ENCODE measurements at places on chromosomes 11 and 22.

GRCh38 chr11:75066061-75066460 lies 30.6 kb downstream of the OR2AT4 start:
- DNase-seq: no peak

- no peak for DNase-seq
These were observed 286.4 kb downstream of the CADM1 start for GRCh38 chr11:115217726-115218311.

DNA sequence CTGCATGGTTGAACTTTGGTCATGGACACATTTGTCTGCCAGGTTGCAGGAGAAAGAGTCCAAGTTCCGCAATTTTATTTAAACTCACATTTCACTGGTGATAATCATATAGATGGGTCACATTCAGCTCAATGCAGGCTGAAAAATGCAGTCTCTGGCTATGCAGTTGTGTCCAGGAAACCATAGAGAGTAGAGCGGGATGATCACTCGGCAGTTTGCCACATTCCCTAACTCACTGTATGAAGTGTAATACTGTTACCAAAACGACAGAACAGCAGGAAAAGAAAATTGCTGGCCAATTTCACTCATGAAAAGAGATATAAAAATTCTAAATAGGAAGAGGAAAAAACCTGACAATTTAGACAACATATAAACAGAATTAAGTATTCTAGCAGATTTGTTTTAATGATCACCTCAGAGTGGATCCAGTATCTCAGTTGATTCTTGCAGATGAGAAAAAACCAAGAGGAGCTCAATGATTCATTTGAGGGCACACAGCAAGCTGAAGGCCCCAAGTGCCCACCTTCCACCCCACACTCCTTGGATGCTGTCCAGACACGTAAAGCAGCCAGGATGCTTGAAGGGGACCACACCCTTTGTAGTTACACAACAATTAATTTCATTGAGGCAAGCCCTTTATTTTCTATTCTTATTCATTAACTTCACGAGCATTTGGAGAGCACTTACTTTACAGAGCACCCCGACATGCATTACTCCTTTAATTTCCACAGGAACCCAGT lies 422.3 kb downstream of the SOX6 start:
- no peak for DNase-seq

DNA sequence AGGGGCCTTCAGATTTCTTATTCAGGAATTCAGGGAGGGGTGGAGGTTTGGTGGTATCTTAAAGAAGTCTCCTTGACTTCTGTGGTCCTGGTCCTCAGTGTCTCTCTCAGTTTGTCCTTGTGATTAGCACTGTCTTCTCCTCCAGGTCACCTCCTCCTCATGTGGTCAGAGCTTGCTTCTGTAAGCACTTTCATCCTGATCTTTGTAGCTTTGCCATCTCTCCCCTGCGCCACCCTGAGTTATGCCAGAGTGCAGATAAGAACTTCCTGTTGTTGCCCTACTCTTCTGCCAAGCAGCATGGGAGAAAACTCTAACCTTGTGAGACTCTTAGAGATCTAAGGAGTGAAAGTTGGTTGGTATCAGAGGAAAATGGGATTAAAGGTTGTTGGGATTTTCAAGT lies 30.9 kb downstream of the MICAL2 start:
- no peak for DNase-seq

DNA sequence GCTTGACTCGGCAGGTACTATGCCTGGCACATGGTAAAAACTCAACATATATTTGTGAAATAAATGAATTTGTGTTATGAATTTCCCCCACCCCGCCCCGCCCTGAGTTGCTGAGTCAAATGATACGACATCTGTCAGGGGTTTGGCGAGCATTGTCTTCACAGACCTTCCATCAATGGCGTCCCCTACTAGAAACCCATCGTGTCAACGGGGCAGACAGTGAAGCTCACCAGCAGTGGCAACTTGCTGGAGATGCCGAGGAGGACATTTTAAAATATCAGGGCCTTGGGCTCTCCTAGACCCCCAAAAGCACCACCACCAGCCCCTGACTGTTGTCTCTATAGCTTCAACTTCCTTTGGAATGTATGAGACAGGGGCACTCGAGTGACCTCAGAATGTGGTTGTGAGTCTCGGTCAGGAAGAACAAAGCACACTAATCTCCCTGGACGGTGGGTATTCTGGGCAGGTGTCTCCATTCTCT lies 761 bp upstream of the NXF1 start:
- DNase-seq: no peak

DNA sequence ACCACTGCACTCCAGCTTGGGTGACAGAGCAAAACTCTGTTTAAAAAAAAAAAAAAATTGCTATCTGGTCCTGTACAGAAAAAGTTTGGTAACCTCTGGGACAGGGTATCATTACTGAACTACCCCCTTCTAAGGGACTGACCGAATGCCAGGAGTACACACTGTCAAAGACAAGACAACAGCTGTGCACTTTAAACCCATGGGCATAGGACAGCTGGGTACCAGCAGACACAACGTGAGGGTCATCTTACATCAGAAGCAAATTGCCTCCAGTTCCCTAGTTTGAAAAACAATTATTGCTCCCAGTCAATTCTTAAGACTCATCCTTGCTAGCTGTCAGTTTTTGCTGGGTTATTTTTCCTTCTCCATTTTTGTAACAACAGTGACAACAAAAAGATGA lies 17.8 kb downstream of the CD59 start:
- no peak for DNase-seq

DNA sequence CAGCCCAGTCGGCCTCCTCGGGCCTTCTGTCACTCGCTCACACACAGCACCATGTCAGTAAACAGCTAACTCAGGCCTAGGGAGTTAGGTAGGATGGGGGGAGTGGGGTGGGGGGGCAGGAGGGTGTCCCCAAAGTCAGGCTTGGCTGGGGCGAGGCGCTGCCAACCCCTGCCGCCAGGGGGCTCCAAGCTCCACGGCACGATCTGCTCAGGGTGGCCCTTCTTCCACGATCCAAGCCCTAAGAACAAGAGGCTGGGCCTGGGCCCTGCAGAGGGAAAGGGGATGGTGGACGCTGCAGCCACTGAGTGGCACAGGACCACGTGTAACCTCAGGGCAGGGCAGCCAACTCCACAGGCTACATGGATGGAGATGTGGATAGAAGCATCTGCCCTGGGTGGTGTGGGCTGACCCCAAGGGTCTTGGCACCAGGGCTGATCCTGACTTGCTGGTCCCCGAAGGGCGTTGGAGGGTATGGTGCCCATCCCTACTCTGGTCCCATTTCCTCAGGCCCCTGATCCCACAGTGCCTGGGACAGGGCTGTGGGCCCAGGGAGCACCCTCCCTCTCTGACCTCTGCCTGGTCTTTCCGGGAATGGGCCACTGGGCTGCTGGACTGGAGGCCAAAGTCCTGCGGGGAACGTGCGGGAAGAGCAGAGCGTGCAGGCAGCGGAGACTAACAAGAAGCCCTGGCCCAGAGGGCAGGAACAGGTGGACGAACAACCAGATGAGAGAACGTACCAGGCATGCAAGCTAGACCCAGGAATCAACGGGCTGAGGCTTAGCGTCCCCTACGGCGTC lies 29.1 kb upstream of the TXNRD2 start:
- DNase-seq: peak; percentile 72

DNA sequence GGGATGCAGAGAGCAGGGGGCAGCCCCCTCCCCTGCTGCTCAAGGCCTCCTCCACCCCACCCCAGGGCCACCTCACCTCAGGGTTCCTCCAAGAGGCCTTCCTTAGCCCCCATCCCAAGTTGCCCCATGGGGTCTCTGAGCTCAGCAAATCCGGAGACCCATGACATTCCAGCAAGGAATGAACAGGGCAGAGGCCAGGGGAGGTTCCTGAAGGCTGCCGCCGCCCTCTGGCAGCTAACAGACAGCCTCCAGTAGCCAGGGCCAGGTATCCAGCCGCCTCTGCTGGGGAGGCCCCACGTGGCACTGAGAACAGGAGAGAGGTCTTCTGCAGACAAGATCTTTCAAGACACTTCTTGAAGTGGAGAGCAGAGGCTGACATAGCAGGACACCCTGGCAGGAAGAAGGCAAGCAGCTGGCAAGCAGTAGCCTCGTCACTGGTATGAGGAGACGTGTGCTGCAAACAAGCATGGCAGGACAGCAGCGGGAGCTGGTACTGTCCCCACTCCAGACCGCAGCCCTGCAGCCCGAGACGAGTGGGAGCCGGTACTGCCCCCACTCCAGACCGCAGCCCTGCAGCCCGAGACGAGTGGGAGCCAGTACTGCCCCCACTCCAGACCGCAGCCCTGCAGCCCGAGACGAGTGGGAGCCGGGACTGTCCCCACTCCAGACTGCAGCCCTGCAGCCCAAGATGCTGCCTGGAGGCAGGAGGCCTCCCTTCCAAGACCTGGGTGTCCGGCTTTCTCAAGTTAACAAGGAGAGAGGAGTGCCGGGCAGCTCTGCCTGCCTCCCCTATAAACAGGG lies 190.6 kb downstream of the IGLL1 start:
- DNase-seq: no peak

GRCh38 chr11:134837166-134837886 lies 425.3 kb upstream of the B3GAT1 start:
- no peak for DNase-seq

GRCh38 chr11:106322106-106322505 lies 244.6 kb downstream of the AASDHPPT start:
- DNase-seq: no peak

DNA sequence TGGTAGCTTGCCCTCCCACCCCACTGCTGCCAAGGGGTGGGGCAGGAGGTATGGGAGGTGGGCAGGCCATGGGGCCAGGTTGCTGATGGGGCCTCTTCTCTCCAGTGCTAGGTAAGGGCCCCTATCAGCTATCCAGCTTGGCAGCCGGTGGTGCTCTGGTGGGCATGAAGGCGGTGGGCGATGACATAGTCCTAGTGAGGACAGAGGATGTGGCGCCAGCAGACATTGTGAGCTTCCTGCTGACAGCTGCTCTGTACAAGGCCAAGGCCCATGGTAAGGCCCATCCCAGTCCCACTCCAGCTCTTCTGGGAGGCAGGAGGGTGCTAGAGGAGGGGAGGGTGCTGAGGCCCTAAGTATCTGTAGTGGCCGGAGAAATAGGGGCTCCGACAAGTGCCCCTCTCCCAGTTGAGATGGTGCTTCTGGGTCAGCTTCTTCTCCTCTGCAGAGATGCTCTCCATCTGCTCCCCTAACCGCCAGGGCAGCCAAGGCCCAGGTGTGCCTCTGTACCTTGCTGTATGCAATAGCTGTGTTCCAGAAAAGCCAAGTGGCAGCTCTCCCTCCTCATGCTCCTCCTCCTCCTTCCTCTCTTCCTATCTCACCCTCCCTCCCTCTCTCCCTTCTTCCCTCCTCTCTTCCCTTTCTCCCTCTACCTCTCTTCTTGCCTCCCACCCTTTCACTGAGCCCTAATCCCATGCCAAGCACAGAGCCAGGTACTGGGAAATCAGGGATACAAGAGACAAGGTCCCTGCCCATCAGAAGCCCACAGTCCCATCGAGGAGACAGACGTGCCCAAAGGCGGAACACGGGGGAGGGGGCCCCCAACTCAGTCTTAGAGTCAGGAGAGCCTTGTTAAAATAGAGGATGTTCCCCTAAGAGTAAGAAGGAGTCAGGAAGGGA lies 55.3 kb downstream of the OTOG start:
- no peak for DNase-seq

DNA sequence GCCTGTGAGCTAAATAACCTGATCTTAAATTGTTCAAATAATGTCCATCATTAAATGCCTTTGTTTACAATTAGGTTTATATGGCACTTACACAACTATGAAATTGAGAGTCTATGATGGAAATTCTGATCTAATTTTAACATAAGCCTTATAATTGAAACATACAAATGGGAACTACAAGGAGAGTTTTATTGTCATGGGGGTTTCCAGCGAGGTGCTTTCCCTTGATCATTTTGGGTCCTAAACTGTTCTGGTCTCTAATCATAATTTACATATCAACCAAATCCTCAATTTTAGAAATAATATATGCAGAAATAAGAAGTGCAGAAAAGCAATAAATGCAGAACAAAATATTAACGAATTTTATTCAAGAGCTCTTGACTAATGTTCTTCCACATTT lies 44.9 kb downstream of the RRAS2 start:
- DNase-seq: no peak

DNA sequence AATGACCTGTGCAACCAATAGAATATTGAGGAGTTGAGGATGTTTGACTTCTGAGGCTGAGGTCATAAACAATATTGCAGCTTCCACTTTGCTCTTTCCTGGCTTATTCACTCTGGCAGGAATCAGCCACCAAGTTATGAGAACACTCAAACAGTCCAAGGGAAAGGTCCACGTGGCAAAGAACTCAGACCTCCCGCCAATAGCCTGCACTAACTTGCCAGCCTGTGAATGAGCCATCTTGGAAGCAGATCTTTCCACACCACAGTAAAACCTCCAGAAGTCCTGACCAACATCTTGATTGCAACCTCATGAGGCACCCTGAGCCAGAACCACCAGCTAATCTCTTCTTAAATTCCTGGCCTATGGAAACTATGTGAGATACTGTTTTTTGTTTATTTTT lies 22.7 kb upstream of the PICALM start:
- DNase-seq: no peak

- no peak for DNase-seq
These were observed 1436.4 kb downstream of the BRD1 start for GRCh38 chr22:48391171-48391711.

GRCh38 chr11:1391165-1392075 lies 1.7 kb downstream of the BRSK2 start:
- no peak for DNase-seq

DNA sequence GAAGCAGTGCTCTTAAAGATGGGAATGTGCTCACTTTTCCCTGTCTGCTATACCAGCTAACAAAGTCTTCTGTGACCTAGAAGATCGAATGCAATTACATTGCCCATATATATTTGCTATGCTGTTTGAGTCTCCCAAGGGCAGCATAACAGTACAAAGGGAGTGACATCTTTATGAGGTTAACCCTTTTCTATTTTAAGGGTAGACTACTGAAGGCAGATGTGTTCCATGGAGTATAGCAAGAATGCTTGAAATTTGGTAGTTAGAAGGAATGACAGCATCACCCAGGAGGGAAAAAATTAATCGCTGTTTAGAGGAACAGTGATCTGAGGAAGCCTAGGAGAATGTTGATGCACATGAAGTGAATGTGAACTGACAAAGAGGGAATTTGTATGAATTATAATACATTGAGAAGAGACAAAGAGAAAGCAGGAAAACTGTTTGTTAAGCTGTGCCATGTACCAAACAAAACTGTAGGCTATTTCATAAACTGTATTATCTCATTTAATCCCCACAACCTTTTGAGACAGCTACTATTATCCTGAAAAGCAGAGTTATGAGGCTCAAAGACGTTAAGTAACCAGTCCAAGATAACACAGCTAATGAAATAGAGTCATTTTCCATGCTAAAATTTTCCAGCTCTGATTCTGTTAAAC lies 13.0 kb downstream of the MAML2 start:
- no peak for DNase-seq

DNA sequence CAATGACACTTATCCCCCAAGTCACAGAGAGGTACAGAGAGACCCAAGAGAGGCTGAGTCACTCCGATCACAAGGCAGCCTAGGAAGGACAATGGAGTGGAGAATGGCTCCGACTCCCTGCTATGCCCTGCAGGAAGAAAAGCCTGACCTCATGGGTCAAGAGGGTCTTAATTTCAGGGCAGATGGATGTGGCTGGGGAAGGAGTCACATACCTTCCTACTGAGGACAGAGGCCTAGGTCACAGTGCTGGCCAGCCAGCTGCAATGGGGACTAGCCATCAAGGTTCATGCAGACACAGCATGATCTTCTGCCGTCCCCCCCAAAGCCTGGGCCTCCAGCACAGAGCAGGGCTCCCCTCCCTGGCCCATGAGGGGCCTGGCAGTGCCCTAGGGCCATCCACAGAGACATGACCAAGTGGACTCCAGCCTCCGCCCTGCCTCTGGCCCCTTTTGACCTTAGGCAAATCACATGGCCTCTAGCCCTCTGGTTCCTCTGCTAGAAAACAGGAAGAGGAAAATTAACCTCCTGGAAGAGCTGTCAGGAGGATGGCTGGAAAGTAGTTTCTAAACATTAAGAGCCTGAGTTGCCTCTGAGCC lies 1.8 kb downstream of the ARRB1 start:
- DNase-seq: no peak

Measured in KBM-7 (cell line).